8988T (cell line): ENCODE measurements at places on chromosomes 2 and 18.

DNA sequence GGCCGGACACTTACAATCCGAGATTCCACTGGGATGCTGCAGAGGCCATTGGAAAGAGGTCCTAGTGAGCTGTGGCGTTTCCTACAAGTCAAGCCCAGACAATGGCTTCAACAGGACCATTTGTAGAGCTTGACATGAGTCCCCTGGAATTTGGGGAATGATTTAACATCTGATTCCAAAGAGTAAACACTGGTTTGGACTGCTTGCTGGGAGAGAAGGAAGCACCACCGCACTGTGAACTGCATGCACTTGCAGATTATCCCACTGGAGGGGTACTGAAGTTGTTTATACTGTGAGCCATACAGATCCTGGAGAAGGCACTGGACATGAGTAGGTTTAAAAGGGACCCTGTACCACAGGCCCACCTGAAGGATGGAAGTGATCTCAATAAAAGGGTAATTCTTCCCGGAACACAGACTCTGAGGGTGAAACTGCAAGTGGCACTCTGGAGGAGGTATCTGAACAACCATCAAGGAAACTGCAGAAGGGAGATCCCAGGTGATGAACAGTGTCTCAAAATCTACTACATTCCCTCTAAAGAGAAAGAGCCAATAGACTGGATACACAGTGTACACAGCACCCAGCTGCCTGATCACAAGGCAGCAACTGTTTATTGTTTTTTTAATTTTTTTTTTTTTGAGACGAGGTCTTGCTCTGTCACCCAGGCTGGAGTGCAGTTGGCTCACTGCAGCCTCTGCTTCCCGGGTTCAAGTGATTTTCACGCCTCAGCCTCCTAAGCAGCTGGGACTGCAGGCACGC, 4.3 kb upstream of the RAB6C start:
- no peak for DNase-seq

GRCh38 chr2:159984034-159984433, 78.4 kb downstream of the PLA2R1 start:
- no peak for DNase-seq

GRCh38 chr2:177295484-177295883, 31.0 kb upstream of the NFE2L2 start:
- no peak for DNase-seq

GRCh38 chr2:126413079-126413478, 242.9 kb upstream of the GYPC start:
- no peak for DNase-seq

GRCh38 chr18:32754508-32755263, 18.1 kb downstream of the KLHL14 start:
- no peak for DNase-seq

- no peak for DNase-seq
These were observed 34.5 kb downstream of the TTLL4 start for GRCh38 chr2:218745160-218745558.

- DNase-seq = no peak
These were observed 1142.2 kb downstream of the LRP1B start for GRCh38 chr2:140988597-140988996.

DNA sequence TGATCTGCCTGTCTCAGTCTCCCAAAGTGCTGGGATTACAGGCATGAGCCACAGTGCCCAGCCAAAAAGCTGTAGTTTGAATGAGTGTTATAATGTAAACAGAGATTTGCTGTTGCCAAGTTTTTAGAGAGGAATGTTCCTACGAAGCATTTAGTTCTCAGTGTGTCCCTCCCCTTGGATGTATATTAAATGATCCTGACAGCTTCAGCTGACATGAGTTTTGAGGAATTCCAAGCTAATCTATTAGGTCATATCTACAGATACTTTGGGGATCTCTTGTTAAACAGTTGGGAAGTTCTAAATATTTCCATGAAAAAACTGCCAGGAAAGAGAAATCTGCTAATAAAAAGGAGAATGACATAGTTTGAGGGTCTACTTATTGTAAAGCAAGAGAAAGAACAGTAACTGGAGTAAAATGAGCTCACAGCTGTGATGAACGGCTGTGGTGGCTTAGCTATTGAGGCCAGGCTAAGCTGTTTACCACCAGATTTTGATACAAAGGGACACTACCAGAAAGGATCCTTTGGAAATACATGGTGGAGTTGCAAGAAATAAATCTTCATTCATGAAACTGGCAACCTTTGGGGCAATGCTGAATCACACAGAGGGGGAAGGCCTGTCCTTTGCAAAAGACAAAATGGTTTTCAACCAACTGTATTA, 2.6 kb upstream of the STON1 start:
- DNase-seq = no peak

DNA sequence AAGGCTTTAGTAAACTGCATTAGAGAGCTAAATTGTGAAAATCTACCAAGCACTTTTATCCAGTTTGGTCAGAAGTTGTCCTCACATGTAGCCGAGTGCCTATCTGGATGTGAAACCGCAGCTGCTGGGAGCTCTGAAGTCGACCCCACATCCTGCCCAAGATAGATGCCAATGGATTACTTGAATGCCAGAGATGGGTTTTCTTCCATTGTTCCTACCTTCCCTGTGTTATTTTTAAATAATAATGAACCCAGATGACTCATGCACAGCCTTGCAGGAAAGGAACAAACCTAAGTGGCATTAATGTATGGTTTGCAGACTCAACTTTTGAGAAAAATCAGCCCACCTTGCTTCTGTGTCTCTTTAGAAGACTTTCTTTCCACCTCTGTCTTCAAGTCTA, 408.5 kb downstream of the FBXO15 start:
- DNase-seq = no peak

- DNase-seq = no peak
These were observed 9.1 kb downstream of the IDH1 start for GRCh38 chr2:208245746-208246145.

DNA sequence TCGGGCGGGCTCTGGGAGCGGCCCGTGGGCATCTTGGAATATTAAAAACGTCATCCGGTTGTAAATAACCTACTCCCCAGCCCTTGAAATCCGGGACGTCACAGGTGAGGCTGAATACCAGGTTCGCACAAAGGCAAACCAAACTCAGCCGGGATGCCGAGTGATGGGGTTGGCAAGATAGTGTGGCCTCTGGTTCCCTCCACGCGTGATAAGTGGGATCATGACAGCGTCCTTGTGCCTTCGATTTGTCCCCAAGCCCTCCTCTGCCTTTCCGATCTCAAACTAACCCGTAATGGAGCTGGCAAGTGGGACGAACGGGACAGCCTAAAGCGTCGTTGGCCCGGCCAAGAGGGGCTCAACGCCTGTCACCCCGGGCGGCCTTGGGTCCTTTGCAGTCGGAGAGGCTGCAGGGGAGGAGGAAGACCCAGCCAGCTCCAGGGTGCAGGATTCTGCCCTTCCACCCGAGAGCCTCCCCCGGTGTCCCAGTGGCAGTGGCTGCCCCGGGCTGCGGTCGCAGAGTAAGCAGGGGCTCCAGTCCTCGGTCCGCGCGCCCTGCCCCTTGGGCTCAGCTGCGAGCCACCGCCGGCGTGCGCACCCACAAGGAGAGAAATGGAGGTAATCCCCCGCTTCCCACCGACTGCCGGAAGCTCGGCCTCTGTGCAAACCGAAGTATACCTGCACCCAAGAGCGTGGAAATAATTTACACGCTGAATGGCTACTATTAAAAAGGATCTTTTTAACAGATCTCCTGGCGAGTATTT, 13.4 kb upstream of the PAX3 start:
- DNase-seq = no peak

DNA sequence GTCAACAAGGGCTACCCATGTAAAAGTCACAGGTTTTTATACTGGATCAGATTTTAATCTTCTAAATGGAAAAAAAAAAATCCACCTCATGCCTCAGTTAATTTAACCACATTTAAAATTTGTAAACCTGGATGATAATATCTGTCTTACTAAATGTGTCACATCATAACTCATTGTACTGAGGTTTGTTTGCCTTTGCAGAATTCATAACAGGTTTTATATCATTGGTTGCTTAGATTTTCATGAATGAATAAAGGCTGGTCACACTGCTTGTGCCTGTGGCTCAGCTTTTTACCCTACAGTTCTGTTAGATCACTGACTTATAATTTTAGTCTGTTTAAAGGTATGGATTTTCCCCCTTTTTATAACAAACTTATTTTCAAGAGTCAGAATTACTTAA, 48.9 kb downstream of the PSMD14 start:
- DNase-seq = no peak

DNA sequence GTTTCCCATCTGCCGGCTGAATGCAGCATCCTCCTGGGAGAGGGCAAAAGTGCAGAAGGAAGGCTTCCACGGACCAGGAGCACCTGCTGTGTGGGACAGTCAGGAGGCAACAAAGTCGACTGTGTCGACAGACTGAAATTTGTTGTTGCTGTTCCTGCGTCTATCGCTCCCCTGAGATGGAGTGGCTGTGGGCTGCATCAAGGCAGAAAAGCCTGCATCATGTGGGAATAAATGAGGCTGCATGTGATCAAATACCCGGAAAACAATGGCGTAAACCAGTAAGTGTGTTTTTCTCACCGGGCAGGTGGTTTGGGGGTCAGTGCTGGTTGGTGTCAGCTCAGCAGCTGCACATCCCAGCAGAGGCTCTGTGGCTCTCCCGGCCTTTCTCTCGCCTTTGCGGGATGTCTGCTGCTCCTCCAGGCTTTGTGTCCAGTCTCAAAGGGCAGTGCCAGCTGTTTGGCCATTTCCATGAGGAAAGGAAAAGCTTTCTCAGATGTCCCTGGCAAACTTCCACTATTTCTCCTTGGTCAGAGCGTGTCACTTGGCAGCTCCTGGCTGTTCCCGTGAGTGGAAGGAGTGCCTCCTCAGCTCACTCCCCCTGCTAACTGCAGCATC, 262.4 kb downstream of the NDUFA10 start:
- no peak for DNase-seq

DNA sequence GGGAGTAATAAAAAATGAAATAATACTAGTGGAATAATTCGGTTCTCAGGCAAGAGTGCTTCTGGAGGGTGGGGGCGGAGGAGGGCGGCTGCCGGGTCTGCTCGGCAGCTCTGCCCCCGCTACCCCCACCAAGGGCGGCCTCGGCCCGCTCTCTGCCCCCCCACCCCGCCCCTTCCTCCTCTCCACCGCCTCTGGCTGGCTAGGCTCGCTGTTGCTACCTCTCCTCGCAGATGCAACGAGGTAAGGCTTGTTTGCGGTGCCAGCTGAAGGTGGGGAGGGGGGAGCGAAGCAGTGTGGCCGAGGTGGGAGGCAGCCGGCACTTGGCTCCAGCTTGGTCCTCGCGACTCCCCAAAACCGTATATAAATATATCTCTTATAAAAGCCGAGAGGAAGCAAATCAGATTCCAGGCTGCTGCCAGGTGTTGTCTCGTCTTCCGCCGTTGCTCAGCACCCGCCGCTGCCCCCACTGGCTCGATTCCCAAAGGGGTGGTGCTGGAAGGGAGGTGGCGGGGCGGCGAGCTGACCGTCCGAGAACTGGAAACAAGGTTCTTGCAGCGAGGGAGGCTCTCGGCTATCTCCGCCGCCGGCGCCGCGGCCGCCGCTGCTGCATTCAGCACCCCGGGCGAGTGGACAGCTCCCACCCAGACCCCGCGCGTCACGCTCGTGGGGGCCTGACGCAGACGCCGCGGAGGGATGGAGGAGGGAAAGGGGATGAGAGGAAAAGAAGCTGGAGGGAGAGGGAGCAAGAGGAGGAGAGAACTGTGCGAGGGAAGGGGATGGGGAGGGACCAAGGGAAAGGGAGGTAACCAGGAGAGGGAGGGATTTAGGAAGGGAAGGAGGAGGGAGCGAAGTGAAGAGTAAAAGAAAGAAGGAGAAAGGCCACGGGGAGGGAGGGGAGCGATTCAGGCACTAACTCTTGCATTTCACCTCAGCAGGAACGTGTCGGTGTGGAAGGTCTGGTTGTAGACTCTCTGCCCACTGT, at the start of gene MARCHF4:
TSS of gene MARCHF4 (minus strand) at position 763 of the 982 bp plus-strand sequence. CDS start 2,223 bp downstream, outside the sequence.
- DNase-seq = peak; percentile 62

GRCh38 chr2:95299961-95300360, 2.8 kb downstream of the KCNIP3 start:
- DNase-seq = no peak

GRCh38 chr2:187915810-187916209, 361.6 kb upstream of the TFPI start:
- no peak for DNase-seq

- no peak for DNase-seq
These were observed 159.5 kb downstream of the COL6A3 start for GRCh38 chr2:237254369-237254861.

DNA sequence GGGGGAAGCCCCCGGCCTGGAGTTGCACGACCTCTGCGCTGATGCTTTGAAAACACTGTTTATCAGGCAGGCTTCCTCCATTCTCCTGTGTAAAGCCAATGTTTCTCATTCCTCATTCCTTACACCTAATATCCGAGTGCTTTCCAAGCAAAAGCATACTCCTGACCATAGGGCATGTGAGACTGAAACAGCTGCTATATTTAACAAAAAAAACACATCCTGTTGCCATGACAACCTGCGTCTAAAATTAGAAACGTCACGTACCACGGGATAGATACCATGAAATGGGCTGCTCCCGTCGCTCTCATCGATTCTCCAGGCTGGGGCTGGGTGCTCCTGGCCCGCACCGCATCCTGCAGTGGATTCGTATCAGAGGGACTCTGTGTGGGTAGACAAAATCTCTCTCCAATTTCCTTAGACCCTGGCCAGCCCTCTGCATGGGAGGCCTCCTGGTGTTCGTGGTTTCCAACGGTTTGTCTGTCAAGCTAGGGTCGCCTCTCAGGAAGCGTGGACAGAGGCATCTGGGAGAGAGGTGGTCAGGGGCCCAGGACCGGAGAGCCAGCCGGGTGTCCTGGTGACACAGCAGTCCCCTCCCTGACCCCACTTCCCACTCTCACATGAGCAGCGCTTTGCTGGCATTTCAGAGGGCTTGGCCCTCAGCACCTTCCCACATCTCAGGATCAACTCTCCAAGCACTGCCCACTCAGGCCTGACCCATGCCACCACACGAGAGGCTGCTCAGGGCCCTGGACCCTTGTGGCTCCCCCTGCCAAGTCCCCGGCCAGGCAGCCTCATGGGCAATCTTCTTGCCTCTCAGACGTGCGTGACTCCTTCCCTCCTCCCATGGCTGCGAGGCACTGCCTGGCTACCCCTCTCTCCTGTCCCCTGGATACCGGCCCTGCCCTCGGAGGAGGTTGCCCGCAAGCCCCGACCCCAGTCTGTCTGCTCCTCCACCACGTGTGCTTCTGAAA, 268.1 kb downstream of the NDUFA10 start:
- no peak for DNase-seq

DNA sequence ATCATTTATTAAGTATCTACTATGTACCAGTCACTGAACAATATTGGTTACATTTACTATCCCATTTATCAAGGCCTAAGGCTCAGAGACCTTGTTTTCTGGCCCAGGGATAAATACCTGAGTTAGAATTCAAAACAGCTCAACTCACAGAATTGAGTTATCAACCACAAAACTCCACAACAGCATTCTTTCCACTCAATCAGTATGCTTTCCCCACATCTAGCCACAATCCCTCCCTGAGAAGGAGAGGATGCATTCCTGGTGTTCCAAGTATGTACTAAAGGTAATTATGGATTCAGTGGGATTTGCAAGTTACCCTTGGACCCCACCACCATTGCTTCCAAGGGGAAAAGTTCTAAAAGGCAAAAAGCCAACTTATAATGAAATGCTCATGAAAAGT, 104.2 kb upstream of the PID1 start:
- DNase-seq = no peak

GRCh38 chr2:15507061-15507460, 54.1 kb downstream of the NBAS start:
- no peak for DNase-seq

- no peak for DNase-seq
These were observed 69.9 kb downstream of the RHBDD1 start for GRCh38 chr2:226905718-226906117.

GRCh38 chr2:210022824-210023223, 20.4 kb downstream of the RPE start:
- no peak for DNase-seq

GRCh38 chr18:27062802-27063201, 122.3 kb downstream of the CHST9 start:
- DNase-seq = no peak
